ENCODE measurements at places on chromosomes 2 and 18.

DNA sequence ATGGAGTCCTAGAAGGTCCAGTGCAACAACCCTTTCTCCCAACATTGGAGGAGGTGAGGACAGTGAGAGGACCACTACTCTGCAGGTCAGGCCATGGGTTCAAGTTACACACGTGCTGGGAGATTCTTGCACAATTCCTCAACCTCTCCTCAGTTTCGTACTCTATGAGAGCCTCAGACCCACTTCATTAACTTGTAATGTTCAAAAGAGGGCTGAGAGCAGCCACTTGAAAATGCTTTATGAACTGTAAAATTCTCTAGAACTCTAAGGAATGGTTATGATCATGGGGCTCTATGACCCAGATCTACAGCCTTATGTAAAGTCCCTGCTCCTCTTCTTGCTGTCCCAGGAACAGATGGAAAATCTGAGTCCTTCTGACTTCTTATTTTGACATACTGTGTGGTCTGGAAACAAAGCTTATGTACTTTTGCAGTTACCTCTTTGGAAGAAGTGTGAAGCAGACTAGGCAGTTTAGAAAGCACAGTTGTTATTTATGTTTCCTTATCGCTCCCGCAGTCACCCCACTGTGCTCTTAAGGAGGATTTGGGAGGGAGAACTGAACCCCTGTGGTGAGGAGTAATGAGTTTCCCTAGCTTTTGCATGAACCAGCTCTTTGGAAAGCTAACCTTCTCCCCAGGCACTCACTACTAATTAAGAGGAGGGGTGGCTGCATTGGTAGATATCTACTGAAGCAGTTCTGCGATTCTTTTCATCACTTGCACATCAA is 296.6 kb downstream of the LRRTM1 start:
- no peak for DNase-seq

GRCh38 chr2:81734981-81735380 is 1430.4 kb upstream of the LRRTM1 start:
- no peak for DNase-seq

DNA sequence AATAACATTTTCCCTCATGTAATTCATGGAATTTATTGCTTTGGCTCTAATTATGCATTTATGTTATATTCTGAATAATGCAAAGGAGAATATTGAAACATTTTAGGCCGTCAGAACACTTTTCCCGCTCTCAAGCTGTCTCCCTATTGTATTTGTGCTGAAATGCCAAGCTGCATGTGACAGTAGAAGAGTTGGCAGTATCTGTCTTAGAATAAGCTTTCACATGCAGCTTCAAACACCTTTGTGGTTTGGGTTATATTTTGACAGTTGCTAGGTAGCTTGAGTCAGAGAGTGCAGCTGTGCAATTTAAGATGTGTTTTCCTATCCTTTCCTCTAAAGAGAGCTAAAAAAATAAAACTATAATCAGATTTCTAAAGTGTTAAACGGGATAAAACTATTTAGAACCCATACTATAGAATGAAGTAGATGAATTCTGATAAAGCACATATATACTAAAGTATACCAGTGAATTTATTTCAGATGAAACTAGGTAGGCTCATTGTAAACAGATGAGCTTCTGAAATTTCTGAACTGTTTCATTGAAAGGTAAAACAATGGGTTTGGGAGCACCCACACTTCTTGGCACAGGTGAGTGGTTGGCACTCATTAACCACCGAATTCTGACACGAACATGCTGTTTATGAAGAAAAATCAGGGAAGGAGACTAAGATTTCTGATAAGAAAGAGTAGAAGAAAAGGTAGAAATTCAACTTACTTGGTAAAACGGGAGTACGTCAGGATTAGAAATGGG is 43.4 kb downstream of the PLCL1 start:
- no peak for DNase-seq

- no peak for DNase-seq
These were observed 628 bp upstream of the PTPN2 start for GRCh38 chr18:12884406-12885323.

DNA sequence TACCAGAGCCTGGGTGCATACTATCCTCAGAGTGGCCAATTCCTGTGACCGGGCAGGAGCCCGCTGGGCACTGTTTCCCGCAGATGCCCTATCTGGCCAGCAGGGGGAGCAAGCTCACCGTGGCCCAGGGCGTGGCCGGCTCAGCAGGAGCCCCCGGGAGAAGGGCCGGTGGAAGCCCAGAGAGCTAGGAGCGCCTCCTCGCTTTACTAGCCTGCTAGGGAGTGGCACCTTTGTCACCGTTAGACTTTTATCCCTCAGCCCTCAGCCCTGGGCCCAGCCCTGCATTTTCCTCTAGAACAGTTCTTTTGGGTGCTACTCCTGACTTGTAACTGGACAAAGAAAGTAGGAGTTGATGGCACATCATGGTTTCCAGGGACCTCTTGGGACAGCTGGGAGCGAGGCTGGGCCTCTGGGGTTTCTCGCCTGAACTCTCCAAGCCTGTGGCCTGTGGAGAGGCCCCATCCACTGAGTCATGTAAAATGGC is 24.0 kb downstream of the TMEM177 start:
- peak; percentile 33 for DNase-seq

GRCh38 chr2:227324642-227324994 is 433 bp upstream of the MFF start:
- no peak for DNase-seq

- no peak for DNase-seq
These were observed 101.4 kb downstream of the MYOM1 start for GRCh38 chr18:3118195-3119010.

DNA sequence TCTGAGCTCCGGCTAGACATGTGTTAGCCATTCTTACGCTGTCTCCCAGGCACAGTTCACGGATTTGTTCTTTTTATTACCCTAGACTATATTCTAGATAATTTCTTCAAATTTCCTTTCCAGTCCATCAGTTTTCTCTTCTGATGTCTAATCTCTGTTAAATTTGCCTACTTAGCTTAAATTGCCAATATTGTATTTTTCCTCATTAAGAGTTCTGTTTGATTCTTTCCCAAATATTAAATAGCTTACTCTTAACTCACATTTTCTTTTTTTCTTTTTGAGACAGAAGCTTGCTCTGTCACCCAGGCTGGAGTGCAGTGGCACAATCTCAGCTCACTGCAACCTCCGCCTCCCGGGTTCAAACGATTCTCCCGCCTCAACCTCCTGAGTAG is 21.2 kb downstream of the CROCC2 start:
- DNase-seq: no peak

- no peak for DNase-seq
These were observed 16.6 kb downstream of the ARPC2 start for GRCh38 chr2:218233543-218233942.

DNA sequence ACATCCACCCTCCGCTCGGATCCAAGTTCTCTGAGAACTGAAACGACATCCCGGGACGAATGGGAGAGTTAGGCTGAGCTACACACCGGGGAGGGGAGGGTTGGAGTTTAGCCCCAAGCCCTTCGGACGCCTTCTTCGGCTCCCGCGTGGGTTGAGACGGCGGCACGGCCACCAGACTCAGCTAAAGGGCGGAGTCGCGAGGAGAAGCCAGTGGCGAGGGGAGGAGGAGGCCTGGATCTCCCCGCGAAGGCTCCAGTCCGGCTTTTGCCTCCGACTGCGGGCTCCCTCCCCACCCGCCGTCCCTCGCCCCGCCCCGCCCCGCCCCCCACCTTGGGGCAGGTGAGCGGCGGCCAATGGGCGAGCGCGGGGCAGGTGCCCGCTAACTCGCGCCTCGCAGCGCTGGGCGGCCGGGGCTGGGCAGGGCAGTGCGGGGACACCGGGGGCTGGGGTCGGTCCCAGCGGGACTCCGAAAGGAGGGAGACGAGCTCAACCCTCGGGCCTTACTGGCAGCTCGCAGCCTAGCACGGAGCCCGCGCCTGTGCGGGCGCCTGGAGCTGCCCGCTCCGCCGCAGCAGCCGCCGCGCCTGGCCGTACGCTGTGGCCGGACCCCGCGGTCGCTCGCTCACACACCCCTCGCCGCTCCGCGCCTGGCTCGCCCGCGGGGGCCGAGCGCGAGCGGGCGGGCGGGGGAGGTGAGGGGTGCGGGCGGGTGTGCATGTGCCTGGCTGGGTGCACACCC is at the start of gene EMX1:
Gene EMX1, plus strand, starts transcription at position 382 of the 739 bp plus-strand sequence. Its CDS starts 334 bp downstream, at position 716.
- peak; percentile 72 for DNase-seq

- no peak for DNase-seq
These were observed 1.6 kb downstream of the RAB27B start for GRCh38 chr18:54829856-54830255.

DNA sequence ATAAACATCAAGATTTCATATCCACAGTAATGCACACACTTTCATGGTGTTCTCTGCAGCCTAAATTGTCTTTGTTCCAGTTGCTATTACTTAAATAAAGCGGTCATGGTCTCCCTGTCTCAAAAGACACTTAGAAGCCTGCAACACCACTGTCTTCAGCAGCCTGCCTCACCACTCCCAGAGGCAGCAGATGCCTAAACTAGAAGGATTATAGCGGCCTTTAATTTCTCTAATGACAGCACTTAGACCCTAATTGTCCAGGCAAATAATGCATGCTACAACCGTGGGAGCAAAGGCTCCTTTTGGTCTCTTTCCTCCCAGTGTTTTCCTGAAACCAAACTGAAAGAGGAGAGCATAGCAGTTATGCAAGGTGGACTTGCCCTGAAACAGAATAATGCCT is 248.8 kb upstream of the SLC39A10 start:
- peak; percentile 51 for DNase-seq

DNA sequence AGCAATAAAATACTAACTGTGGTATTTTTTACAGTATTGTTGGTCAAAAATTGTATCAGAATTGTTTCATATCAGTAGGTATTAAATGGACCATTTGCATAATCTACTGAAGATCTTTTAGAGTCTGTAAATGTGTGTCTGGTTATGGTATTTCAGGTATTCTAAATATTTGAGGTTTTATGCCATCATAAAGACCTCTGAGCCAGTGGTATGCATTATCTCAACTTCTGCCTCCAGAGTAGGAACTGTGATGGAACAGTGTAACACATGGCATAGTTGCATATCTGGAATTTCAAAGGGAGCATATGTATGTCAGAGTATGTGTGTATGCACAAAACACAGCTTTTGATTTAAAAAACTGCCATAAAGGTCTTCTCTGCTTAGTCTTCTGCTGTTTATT is 15.4 kb downstream of the GREB1L start:
- no peak for DNase-seq

DNA sequence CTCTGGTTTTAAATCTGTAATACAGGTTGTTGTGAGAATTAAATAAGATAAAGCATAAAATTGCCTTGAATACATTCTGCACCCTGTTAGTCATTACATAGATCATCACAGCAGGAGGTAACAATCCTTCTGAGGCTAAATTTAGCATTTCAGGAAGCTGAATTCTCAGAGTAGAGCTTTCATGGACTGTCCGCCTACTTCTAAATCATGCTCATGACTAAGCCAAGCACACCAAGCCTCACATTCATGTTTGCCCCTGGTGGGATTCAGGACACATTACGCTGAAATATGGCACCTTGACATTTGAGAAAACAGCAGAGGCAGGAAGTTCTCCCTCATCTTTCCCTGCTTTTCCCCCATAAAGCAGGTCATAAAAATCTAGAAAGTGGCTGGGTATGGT is 16.6 kb upstream of the PIK3C3 start:
- DNase-seq: no peak

DNA sequence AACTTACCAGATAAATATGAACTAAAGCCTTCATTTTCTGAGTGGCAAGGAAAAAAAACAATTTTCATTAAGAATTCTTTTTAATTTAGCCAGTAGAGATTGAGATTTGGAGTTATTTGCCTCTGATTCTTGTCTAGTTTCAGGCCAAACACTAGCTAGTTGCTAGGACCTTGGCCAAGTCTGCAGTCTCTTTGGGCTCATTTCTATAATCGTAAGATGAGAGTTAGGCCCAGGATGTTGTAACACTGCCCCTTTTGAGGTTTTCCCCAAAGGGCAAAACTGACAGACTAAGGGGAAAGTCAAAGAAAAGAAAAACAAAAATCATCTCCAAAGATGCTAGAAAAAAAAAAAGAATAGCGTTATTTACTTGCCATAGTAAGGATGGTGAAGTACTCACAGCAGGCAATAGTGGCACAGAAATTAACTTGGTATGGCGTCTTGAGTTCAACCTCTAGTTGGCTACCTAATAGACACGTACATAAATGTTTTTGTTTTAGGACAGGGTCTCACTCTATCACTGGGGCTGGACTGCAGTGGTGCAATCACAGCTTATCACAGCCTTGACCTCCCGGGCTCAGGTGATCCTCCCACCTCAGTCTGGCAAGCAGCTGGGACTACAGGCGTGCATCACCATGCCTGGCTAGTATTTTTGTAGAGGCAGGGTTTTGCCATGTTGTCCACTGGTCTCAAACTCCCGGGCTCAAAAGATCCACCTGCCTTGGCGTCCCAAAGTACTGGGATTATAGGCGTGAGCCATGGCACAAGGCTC is 23.0 kb upstream of the ADAM17 start:
- no peak for DNase-seq

DNA sequence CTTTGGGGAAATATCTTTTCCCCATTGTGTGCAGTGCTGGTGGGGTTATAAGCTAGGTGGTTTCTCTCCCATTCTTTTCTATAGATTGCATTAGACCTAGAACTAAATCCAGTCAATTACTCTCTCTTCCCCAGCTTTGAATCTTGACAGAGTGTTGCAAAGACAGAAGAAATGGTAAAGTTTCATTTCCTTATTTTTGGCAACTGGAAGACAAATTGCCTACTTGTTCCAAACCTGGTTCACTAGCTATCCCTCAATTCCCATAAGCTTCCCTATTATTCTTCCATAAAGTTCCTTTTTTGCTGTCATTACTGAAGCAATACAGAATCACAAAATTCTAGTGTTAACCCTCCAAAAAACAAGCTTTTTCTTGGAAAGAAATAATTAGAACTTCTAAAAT is 94.0 kb upstream of the ITGA4 start:
- DNase-seq: no peak

DNA sequence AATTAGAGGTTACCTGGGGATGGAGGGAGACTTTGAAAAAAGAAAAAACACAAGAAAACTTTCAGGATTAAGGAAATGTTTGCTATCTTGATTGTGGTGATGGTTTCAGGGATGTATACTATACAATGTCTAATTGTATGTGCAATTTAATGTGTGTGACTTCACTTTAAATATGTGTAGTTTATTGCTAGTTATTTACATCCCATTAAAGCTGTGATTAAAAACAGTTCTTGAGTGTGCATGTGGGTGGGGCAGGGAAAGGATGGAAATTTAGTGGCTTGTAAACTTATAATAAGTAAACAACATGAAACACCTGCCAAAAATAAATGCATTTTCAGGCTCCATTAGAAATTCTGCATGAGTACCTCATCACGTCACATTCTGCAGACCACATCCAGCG is 167.0 kb downstream of the MYO5B start:
- DNase-seq: no peak

- no peak for DNase-seq
These were observed 10.3 kb downstream of the ITGA6 start for GRCh38 chr2:172437419-172438341.

- DNase-seq: no peak
These were observed 27.2 kb downstream of the RNF152 start for GRCh38 chr18:61865466-61866175.

Data from NCI-H1105 (cell line).